ENCODE measurements at places on chromosomes 1 and 21.

- no peak for DNase-seq
These were observed 219.3 kb downstream of the PLPP3 start for GRCh38 chr1:56360021-56360420.

GRCh38 chr1:181424786-181425403 is 58.4 kb upstream of the CACNA1E start:
- peak; percentile 84 for DNase-seq

DNA sequence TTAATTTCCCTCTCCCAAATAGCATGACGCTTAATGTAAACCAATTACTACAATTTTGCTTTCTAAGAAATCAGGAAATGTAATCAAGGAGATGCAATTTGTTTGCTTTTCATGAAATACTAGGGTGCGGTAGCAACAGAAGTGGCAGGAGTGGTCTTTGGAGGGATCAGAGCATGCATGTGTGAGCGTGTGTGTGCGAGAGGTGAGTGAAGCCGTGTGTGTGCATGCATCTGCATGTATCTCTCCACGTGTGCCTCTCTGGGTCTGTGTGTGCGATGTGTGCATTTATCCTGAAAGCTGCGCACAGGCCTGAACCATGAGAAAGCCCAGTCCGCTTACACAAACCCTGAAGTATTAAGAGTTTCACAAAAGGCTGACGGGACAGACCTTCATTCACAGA is 249.8 kb upstream of the C1orf174 start:
- no peak for DNase-seq

- no peak for DNase-seq
These were observed 20.9 kb upstream of the SH3BGRL3 start for GRCh38 chr1:26259005-26259404.

DNA sequence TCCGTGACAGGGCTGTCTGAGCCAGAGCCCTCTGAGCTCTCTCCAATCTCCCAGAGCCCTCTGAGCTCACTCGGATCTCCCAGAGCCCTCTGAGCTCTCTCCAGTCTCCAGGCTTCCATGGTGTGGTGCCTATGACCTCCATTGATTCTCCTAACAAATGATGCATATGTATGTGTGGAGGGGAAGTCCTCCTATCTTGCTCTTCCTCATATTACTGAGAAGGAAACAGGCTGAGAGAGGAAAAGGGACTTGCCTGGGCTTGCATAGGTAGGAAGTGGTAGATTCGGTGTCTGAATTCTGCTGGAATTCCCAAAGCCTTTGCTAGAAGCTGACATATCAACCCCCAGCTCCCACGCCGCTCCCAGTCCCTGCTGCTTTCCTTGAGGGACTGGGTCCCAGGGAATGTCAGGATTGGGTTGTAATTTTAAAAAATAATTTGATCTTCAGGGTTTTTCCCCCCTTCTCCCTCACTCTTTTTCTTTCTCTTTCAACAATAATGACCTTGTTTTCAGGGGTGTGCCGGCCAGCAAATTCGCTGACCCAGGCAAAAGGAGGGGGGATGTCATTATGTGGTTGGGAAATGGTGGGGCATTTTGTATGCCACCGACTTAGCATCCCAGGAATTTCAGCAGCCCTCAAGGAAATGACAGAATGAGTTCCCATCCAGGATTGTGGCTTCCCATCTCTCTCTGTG is 42.3 kb upstream of the RUNX3 start:
- no peak for DNase-seq

DNA sequence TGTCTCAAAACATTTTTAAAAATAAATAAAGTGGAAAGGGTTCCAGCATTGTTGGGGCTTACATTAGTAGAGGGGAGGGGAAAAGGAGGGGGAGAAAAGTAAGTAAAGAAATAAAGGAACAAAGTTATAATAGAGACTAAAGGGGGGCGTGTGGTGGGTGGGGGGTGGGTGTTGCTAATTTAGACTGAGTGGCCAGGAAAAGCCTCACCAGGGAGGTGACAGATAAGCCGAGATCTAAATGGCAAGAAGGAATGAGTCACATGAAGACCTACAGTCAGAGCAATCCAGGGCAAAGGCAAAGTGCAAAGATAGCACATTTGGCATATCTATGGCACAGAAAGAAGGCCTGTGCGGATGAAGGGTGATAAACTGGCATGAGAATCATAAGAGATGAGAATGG is 7.5 kb downstream of the MPL start:
- DNase-seq, result no peak

GRCh38 chr1:53740621-53741105 is 1.7 kb upstream of the GLIS1 start:
- no peak for DNase-seq

GRCh38 chr1:16348414-16349182 is 3.7 kb downstream of the FBXO42 start:
- DNase-seq, result no peak

GRCh38 chr1:60222360-60223115 is 149.0 kb upstream of the C1orf87 start:
- DNase-seq, result no peak

DNA sequence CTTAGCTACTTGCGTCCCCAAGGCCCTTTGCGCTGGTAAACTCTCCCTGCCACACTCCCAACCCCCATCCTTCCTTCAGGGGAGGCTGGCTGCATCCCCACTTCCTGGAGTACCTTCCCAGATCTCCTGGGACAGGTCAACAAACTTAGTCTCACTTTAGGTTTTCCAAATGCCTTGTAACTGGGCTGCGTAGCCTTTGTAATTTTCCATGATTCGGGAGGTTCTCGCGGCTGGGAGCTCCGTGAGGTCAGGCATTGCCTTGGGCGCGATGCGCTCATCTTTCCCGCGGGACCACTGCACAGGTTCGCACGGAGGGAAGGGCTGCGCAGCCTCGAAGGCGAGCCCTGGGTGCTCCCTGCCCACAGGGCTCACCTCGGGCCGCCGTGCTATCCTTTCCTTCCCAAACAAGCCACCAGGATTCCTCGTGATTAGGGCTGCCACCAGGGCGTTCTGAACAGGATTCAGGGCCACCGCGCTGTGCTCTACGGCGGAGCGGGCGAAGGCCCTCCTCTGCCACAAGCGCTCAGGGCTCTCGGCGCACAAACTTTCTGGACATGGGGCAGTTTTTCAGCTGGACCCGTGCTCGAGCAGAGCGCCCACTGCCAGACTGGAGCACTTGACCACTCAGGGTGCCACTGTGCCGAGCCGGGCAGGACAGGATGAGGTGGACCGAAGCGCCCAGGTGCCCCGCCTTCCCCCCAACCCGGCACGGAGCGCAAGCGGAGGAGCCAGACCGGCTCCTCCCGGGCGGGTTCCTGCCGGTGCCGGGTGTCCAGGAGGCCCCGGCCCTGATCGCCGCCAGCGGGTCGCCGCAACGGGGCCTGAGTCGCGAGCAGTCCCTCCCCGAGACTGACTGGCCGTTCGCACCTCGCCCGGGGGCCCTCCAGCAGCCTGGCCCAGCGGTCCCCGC is 1.1 kb downstream of the TMPRSS2 start:
- no peak for DNase-seq

GRCh38 chr1:110309767-110310166 is 29.4 kb upstream of the RBM15 start:
- DNase-seq, result no peak

GRCh38 chr1:57845041-57845440 is 421.2 kb upstream of the DAB1 start:
- DNase-seq, result no peak

GRCh38 chr1:75791022-75791421 is 5.0 kb downstream of the RABGGTB start:
- no peak for DNase-seq

GRCh38 chr21:33196941-33197374 is 32.8 kb upstream of the IFNAR2 start:
- peak; percentile 66 for DNase-seq

DNA sequence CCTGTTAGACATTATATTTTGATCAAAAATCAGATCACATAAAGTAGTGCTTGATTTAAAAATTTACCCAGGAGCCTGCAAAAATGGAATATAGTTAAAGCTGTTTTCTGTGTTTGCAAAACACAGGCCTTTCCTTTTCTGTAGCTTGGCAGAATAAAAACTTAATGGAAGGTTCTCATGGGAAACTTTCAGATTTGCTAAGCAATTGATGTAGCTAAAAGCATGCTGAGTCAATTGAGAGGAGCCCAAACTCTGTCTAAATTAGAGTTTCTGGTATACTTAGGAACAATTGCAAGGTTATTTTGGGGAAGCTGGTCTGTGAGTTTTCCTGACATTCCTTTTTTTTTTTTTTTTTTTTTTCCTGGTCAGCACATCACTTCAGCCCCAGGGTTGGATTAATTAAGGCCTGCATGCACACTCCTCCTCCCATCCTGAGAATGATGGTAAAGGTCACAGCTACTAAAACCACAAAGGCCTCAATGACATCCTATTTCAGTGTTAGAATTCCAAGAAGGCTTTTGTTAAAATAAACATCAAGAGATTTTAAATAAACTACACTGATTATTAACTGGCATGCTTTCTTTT is 608.7 kb downstream of the PLPP3 start:
- no peak for DNase-seq

DNA sequence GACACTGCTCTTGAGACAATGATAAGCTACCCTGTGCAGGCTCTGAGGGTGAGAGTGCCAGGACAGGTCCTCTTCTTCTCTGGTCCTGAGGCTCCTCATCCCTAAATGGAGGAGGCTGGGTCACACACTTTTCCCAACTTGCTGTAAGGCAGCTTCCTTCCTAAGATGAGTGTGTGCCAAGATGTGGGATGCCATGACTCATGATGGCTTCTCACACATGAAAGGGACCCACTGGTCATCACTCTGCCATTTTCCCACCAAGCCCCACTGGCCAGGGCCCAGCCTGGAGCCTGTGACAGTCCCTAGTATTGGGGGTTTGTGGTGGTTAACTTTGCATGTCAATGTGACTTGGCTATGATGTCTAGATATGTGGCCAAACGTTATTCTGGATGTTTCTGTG is 54.4 kb downstream of the CNIH3 start:
- no peak for DNase-seq

- no peak for DNase-seq
These were observed 134.4 kb upstream of the PTBP2 start for GRCh38 chr1:96587222-96587621.

DNA sequence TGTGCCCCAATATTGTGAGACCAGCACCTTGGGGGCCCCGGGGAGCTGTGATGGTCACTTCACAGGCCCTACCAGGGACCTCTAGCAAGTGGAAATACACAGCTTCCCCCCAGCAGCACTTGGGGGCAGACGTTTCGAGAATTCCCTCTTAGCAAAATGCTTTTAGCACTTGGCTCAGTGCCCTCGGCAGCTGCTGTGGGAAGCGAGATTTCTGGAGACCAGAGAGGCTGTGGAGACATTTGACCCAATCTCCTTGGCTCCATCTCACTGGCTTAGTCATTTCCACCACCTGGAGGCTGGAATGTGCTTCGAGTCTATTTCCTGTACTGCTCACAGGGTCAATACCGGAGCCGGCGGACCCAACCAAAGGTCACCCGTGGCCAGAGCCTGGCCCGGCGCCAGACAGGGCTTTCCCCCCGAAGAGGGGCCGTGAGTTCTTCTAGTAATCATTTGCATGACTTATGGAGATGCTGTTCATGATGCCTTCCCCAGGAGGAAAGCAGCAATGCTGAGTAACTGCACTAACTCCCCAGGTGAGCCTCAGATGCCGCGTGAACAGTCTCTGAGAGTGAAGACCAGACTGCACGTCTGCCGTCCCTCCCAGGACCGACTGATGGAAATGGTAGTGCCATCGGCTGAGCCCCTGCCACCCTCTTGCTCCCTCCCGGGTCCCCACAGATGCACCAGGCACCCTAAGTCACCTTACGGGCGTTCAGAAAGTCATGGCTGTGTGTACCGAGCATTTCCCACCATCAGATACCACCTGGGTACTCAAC is 4.4 kb upstream of the C2CD2 start:
- no peak for DNase-seq

DNA sequence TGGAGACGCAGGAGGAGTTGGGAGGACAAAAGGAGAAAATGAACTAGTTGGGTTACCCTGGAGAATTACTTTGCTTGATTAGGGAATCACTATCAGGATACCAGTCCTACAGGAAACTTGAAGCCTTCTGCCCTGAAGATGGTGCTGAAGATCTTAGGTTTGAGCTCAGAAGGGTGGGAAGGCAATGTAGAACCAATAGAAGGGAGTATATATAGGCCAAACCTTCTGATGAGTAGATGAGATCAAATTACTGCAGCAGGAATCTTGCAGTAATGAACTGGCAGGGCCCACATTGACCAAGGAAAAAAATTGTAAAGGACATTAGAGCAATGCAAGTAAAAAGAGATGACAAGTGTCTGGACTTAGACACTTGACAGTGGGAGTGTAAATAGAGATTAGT is 116.3 kb upstream of the CACYBP start:
- DNase-seq, result no peak

DNA sequence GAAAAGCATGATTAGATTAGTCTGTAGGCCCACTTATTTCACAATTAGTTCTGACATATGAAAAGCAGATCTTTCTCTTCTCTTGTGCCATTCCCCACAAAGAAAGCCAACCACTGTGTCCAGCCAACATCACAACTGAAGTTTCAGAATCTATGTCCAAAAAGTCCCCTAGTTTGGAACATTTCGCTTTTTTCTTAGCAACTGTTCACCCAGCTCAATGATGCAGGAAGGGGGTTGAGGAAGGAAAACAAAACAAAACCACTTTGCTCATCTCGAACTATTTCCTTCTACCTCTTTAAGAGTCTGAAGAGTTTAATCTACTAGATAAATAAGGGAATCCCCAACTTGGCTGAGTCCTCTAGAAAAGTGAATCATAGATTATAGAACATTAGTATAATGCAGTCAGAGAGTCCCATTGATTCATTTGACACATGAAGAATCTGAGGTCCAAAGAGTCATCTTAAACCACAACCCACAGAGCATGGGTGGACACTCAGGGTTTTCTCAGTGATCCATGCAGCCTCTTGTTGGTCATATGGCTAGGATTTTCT is 159.3 kb upstream of the SGIP1 start:
- DNase-seq, result peak; percentile 63

DNA sequence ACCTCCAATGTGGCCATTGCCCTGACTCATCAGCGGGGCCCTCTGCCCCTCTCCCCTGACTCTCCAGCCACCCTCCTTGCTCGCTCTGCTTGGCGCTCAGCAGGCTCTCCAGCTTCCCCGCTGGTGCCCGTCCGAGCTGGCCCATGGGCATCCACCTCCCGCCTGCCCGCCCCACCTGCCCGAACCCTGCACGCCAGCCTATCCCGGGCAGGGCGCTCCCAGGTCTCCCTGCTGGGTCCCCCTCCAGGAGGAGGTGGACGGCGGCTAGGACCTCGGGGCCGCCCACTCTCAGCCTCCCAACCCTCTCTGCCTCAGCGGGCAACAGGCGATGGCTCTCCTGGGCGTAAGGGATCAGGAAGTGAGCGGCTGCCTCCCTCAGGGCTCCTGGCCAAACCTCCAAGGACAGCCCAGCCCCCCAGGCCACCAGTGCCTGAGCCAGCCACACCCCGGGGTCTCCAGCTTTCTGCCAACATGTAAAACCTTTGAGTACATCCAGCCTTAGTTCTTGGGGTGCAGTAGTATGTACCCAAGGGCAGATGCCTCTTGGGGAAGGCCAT is 10.8 kb downstream of the HCN3 start:
- no peak for DNase-seq

GRCh38 chr1:222995620-222996309 is 147.3 kb downstream of the TLR5 start:
- DNase-seq, result no peak

GRCh38 chr1:245871915-245872314 is 635.2 kb downstream of the SMYD3 start:
- DNase-seq, result no peak

- peak; percentile 77 for DNase-seq
These were observed 20.9 kb upstream of the NCMAP start for GRCh38 chr1:24535021-24535424.

GRCh38 chr1:18820791-18821641 is 38.4 kb downstream of the TAS1R2 start:
- peak; percentile 62 for DNase-seq
